Fibroblast of lung (primary cell): ENCODE measurements at places on chromosomes 7 and 10. TPM values are rescaled to one million over a fixed set of nuclear protein-coding genes. Genes with fewer than 3 reads are reported as not detected.

ANKRD7 gene
- total RNA-seq, result 2.3 and 2.8 TPM in 2 replicates

CYP3A7 gene
- total RNA-seq, result 23.9 and 37.8 TPM in 2 replicates

ASB10 gene
- total RNA-seq, result not detected in 2 replicates

MSMB gene
- total RNA-seq, result not detected in 2 replicates

AP5Z1 gene
- 27.5 and 32.2 TPM in 2 replicates for total RNA-seq

FFAR4 gene
- not detected in 2 replicates for total RNA-seq

EXOC4 gene
- total RNA-seq, result 118 and 158 TPM in 2 replicates

TRIM73 gene
- 0.51 and 1.3 TPM in 2 replicates for total RNA-seq

HYAL4 gene
- total RNA-seq, result not detected in 2 replicates

HKDC1 gene
- total RNA-seq, result 1.8 and 2.1 TPM in 2 replicates

PKD2L1 gene
- total RNA-seq, result not detected in 2 replicates

CALY gene
- total RNA-seq, result 0.26 TPM in 1 of 2 replicates, not detected in the other

CH25H gene
- 8.2 and 17.7 TPM in 2 replicates for total RNA-seq

RAMP3 gene
- under 0.01 and 0.17 TPM in 2 replicates for total RNA-seq

TASOR2 gene
- 77.9 and 85.3 TPM in 2 replicates for total RNA-seq

IGF2BP3 gene
- total RNA-seq, result 1.5 and 4.3 TPM in 2 replicates

SPDYE8 gene
- total RNA-seq, result not detected in 2 replicates

TUBAL3 gene
- not detected in 2 replicates for total RNA-seq

INSYN2A gene
- 0.51 and 0.66 TPM in 2 replicates for total RNA-seq

MSS51 gene
- total RNA-seq, result 0.77 and 1.5 TPM in 2 replicates

CYP2C19 gene
- not detected in 2 replicates for total RNA-seq

CC2D2B gene
- total RNA-seq, result 0.26 and 0.33 TPM in 2 replicates

AGR3 gene
- total RNA-seq, result not detected in 2 replicates

STEAP1B gene
- total RNA-seq, result 10.3 and 14.7 TPM in 2 replicates

TSPAN13 gene
- 0.77 and 2.8 TPM in 2 replicates for total RNA-seq

KCNH2 gene
- total RNA-seq, result 6.1 and 6.2 TPM in 2 replicates

CUZD1 gene
- 0.50 and 0.51 TPM in 2 replicates for total RNA-seq

ADAP1 gene
- total RNA-seq, result 1.0 and 2.3 TPM in 2 replicates

TRIM50 gene
- total RNA-seq, result not detected in 2 replicates

CCL24 gene
- total RNA-seq, result not detected in 2 replicates

ITIH2 gene
- total RNA-seq, result not detected in 2 replicates

ZPBP gene
- not detected in 2 replicates for total RNA-seq

HOXA1 gene
- total RNA-seq, result 0.50 and 0.51 TPM in 2 replicates

GRID1 gene
- 0.33 and 0.51 TPM in 2 replicates for total RNA-seq

LGI1 gene
- total RNA-seq, result not detected in 2 replicates

IKZF1 gene
- under 0.01 TPM in 1 of 2 replicates, not detected in the other for total RNA-seq

C7orf57 gene
- not detected in 2 replicates for total RNA-seq

ST7 gene
- total RNA-seq, result 17.5 and 20.0 TPM in 2 replicates

DYNC1I1 gene
- total RNA-seq, result under 0.01 and 0.17 TPM in 2 replicates

CTAGE8 gene
- total RNA-seq, result 0.26 and 0.83 TPM in 2 replicates

PTPRE gene
- total RNA-seq, result 1.0 and 1.8 TPM in 2 replicates

CLEC2L gene
- total RNA-seq, result not detected in 2 replicates

ZNF467 gene
- 1.0 and 1.3 TPM in 2 replicates for total RNA-seq

LRRTM3 gene
- total RNA-seq, result not detected in 2 replicates

MARVELD1 gene
- 12.1 and 16.3 TPM in 2 replicates for total RNA-seq

C10orf95 gene
- total RNA-seq, result under 0.01 and 0.17 TPM in 2 replicates

NCF1 gene
- under 0.01 TPM in 1 of 2 replicates, not detected in the other for total RNA-seq

MRC1 gene
- total RNA-seq, result under 0.01 TPM in 1 of 2 replicates, not detected in the other

NFKB2 gene
- 16.7 and 23.3 TPM in 2 replicates for total RNA-seq
